Pulmonary artery endothelial cell (primary cell): ENCODE measurements at places on chromosomes 2 and 18. TPM values are rescaled to one million over a fixed set of nuclear protein-coding genes. Genes with fewer than 3 reads are reported as not detected.

Gene CPO
- not detected in 2 replicates for total RNA-seq

Gene TWIST2
- total RNA-seq = 5.4 and 13.2 TPM in 2 replicates

Gene OTX1
- 0.11 and 0.33 TPM in 2 replicates for total RNA-seq

Gene GPD2
- 45.0 and 85.3 TPM in 2 replicates for total RNA-seq

Gene CASP10
- total RNA-seq = 24.2 and 50.4 TPM in 2 replicates

Gene CXCR1
- total RNA-seq = not detected in 2 replicates

Gene ZNF407
- total RNA-seq = 13.5 and 22.2 TPM in 2 replicates

GRCh38 chr2:85694052-85695025 is at the start of gene GNLY:
Gene GNLY, plus strand, starts transcription at chr2:85694358. Its CDS starts 61 bp downstream, at chr2:85694419.
- no peak for DNase-seq

GRCh38 chr2:231001921-231002320 is 6.0 kb downstream of the SPATA3 start:
- DNase-seq = no peak

- DNase-seq = no peak
Measured at GRCh38 chr2:116545286-116546068, 1269.0 kb upstream of the DDX18 start.

DNA sequence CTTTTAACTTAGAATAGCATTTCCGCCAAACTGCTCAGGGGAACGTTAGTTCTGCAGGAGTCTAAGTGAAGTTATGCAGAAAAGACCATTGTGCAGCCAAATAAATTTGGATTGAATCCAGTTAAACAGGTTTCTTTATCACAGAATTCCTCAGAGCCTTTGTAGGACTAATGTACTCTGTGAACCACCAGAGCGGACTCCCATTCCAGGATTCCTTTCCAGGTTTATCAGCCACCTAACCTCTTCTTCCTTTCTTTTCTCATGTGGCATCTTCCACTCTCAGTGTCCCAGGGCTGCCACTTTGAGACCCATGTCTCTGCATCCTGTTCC is 350.4 kb downstream of the TSN start:
- DNase-seq = no peak

DNA sequence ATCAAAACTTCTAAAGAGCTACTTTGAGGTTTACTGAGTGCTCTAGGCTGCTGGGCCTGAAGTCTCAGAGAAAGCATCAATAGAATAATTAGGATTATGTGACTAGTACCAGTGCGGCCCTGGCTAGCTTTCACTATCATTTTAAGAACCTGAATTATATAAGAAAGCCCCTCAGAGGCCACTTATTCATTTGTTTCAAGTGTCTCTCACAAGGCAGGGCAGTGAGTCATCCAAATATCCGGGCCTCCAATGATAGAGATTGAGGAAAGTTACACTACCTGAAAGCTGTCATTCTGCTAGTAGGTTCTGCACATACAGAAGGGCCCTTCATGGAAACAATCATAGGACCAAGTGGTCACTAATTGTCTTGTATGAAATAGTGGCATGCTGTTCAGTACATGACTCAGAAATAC is 193.1 kb downstream of the L3MBTL4 start:
- no peak for DNase-seq

GRCh38 chr2:235217846-235218245 is 266.0 kb downstream of the SH3BP4 start:
- no peak for DNase-seq

DNA sequence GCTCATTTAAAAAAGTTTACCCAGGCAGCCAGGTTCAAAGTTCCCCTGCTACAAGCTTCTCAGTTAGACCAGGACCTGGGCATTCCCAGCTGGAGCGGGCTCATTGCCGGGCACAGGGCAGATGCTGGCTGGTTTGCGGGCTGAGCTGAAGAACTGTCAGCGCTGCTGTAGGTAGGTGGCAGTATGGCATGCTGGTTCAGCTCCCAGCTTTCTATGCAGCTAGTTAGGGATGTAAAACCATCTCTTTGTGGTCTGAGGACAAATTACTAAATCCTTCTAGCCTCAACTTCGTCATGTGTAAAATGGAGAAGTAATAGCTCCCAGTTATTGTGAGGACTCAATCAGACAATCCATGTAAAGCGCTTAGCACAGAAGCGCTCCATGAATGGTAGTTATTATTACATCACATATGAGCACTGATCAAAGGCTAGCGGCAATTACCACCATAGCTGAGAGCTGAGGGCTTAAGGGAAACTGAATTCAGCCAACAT is 2.4 kb upstream of the LDLRAD4 start:
- DNase-seq = peak; percentile 44

GRCh38 chr2:54321047-54321446 is 65.0 kb upstream of the TSPYL6 start:
- DNase-seq = no peak

DNA sequence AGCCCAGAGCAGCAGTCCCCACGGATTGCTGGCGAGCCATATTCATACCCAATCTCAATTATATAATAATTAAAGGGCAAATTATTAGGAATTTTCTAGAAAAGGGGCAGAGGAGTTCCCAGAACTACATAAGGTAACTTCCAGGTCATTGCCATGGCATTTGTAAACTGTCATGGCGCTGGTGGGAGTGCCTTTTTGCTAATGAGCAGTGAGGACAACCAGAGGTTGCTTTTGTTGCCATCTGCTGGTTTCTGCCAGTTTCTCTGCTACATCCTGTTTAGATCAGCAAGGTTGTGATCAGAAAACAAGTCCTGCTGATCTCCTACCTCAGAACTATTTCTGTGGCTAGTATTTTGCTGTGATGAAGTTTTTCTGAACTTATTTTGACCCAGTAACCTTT is 159.8 kb upstream of the PIEZO2 start:
- DNase-seq = no peak

- DNase-seq = no peak
Measured at GRCh38 chr2:128602699-128603101, 284.0 kb upstream of the HS6ST1 start.

- DNase-seq = no peak
Measured at GRCh38 chr18:64966667-64967066, 784.1 kb upstream of the CDH7 start.

DNA sequence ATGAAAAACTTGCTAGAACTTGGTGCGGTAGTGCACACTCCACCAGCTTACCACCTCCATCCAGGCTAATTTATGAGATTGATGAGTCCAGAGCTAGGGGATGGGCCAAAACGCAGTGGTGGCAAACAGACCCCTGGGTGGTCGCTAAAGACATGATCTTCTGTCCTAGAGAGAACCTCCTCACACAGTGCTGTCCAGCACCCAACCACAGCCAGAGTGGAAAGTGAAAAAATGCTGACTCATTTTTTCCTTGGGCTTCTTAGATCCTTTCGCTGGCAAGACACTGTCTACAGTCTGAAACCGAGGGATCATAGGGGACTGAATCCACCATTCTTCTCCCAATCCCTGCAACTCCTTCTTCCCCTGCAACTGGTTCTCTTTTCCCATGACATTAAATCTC is 4.1 kb downstream of the ANTXR1 start:
- DNase-seq = no peak

GRCh38 chr2:240664622-240665021 is 18.1 kb downstream of the AQP12B start:
- no peak for DNase-seq

DNA sequence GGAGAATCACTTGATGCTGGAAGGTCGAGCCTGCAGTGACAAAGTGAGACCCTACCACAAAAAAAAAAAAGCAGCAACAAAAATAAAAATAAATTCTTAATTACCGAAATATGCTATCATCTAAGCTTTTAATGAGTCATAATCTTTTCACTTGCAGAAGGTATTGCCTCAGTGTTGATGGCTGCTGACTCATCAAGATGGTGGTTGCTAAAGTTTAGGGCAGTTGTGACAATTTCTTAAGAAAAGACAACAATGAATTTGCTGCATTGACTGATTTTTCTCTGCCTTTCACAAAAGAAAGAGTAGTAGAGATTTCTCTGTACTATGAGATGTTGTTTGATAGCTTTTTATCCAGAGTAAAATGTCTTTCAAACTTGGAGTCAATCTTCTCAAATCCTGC is 1809.0 kb downstream of the SUCLG1 start:
- no peak for DNase-seq
